ENCODE measurements at places on chromosomes 7 and 10.

GRCh38 chr10:129716211-129716681 is 247.8 kb downstream of the EBF3 start:
- DNase-seq: no peak

GRCh38 chr7:129784783-129785684 is 167.7 kb downstream of the UBE2H start:
- DNase-seq: no peak

GRCh38 chr10:49151025-49151445 is 17.2 kb upstream of the FAM170B start:
- no peak for DNase-seq

- no peak for DNase-seq
These were observed 36.6 kb downstream of the SCIN start for GRCh38 chr7:12607134-12607533.
